ENCODE measurements at places on chromosomes 2 and 18.

DNA sequence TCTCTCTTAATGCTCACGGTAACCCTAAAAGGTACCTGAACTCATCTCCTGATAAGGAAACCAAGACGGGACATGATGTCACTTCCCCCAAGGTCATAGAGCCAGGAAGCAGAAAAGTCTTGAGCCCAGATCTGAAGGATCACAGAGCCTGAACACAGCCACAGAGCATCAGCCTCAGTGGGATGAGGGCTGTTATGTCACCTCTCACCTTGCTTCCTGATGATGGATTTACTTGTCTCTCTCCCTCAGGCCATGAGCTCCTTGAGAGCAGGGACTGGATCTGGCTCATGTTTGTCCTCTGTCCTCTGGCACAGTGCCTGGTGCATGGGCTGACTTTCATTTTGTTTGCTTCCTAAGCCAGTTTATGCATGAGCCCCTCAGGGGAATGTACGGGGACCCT lies 54.2 kb downstream of the SERTAD2 start:
- DNase-seq = no peak

DNA sequence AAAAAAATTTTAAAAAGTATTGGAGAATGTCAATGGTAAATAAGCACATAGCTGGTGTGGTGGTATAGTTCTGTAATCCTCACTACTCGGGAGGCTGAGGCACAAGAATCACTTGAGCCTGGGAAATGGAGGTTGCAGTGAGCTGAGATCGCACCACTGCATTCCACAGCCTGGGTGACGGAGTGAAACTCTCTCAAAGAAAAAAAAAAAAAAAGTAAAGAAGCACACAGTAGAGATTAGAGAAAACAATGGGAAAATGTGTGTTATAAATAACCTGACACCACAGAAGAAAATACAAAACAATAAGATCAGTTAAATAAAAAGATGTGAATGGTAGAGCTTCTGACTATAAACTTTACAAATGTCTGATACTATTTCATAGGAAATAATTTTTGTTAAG lies 163.7 kb upstream of the WDSUB1 start:
- no peak for DNase-seq

- no peak for DNase-seq
Measured at GRCh38 chr18:21100678-21101077, 10.9 kb downstream of the ROCK1 start.

GRCh38 chr2:48855142-48855541 lies 99.6 kb upstream of the LHCGR start:
- DNase-seq = no peak

GRCh38 chr18:58201733-58202730 lies 158.0 kb downstream of the NEDD4L start:
- no peak for DNase-seq

Measured in myocyte (in vitro differentiated cells).